ENCODE measurements at places on chromosomes 2 and 18.

DNA sequence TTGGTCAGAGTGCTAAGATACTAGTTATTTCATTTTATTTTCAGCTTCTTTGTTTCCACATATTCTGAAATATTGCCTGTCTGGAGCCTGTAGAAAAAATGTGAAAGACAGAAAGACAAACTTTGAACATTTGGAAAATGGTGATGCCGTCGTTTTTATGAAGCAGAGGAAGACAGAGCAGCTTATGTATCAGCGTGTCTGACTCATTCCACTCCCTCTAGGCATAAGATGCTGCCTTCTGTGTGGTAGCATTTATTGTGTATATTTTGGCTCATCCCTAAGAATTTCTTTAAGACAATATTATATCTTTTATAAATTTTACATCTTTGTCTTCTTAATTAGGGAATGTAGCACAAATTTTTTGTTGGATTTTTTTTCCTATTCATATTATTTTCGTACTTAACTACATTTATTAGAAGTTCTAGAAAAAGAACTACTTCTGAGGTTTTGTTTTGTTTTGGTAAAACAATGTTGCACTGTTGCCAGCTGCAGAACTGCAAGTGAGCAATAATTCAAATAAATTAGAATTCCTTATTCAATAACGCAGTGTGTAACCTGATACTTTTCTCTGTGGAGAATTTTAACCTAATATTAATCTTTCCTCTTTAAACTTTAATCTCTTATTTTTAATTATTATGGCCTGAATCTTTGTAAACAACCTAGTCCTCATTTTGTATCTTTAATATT lies 300.4 kb downstream of the ZNF407 start:
- DNase-seq = no peak

DNA sequence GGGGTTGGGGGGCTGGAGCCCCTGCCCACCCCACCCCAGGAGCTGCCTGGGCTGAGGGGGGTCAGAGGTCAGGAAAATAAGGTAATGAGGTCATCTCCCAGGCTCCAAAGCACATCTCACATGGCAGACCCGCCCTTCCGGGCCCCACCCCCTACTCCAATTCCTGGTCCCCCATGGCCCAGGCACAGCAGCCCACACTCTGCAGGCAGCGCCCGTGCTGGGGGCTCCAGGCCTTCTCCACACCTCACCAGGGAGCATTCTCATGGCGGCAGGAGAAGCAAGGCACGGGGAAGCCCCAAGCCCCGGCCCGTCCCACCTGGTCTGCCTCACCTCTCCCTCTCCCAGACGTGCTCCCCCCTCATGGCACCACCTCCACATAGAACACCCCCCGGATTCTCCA lies 43.8 kb downstream of the AQP12A start:
- DNase-seq = no peak

- no peak for DNase-seq
Measured at GRCh38 chr2:9031246-9031645, 27.8 kb upstream of the MBOAT2 start.

GRCh38 chr2:60424233-60424632 lies 129.2 kb downstream of the BCL11A start:
- no peak for DNase-seq

- no peak for DNase-seq
Measured at GRCh38 chr2:41719756-41720155, 328.1 kb upstream of the PKDCC start.

GRCh38 chr2:111900859-111901258 lies 2.5 kb downstream of the MERTK start:
- DNase-seq = no peak

DNA sequence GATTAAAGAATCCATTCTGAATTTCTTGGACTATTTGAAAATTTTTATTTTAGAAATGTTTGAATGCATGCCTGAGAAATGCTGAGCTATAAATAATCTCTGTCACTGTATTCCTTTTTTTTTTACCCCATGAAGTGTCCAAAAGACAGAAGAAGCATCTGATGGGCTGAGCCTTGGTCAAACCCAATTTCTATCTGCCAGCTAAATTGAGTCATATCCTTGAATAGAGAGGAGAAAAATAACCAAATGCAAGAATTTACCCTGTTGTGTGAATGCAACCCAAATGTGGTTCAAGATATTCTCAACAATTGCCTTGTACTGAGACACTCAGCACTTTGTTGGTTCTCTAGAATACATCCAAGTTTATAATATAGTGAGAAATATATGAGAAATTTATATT lies 223.5 kb downstream of the UBE2E3 start:
- no peak for DNase-seq

- DNase-seq = no peak
Measured at GRCh38 chr2:231411237-231411636, 15.7 kb downstream of the B3GNT7 start.

DNA sequence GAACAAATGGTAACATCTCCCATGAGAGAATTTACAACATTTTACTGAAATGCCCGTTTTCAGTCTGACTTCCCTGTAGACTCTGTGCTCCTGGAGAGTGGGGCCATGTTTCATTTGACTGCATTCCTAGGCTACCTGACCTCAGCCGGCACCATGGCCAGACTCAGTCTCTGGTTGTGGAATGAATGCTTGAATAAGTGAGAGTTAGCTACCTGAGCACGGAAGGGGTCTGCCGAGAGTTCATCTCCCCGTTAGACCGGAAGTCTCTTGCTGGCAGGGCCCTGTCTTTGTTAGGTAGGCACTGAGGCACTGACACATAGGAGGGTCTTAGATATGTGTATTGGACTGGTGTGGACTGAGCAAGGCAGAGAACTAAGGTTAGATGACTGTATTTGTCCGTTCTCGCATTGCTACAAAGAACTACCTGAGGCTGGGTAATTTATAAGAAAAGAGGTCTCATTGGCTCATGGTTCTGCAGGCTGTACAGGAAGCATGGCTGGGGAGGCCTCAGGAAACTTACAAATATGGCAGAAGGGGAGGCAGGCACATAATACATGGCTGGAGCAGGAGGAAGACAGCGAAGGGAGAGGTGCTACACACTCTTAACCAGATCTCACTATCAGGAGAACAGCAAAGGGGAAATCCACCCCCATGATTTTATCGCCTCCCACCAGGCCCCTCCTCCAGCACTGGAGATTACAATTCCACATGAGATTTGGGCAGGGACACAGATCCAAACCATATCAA lies 271.2 kb downstream of the GLI2 start:
- DNase-seq = no peak

DNA sequence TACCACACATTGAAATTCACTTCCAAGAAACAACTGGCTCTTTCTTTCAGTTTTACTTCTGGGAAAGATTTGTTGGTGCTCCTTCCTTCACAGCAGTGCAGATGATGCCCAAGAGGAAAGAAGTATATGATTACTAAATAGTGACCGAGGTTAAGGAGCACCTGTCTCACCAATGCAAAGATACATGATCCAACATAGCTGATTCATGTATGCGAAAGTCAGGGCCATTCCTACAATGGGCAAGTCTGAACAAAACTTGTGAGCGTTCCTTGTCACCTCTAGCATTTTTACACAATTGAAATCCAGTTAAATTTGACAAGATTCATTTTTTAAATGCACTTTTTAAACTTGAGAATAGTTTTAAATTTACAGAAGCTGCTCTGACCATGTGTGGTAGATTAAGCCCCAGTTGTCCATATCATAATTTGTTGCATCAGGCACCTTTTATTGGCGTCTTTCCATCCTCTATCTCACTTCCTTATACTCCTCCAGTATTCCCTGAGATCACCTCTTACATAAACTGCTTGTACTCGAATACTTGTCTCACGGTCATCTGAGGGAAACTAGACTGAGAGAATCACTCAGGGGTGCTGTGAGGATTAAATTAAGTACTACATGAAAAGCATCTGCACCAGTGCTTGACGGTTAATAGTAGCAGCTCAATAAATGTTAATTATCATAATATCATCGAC lies 438.8 kb upstream of the CDH20 start:
- DNase-seq = no peak

GRCh38 chr2:240387669-240388358 lies 47.6 kb upstream of the GPC1 start:
- DNase-seq = no peak

- no peak for DNase-seq
Measured at GRCh38 chr2:24490181-24490689, 819 bp upstream of the NCOA1 start.

DNA sequence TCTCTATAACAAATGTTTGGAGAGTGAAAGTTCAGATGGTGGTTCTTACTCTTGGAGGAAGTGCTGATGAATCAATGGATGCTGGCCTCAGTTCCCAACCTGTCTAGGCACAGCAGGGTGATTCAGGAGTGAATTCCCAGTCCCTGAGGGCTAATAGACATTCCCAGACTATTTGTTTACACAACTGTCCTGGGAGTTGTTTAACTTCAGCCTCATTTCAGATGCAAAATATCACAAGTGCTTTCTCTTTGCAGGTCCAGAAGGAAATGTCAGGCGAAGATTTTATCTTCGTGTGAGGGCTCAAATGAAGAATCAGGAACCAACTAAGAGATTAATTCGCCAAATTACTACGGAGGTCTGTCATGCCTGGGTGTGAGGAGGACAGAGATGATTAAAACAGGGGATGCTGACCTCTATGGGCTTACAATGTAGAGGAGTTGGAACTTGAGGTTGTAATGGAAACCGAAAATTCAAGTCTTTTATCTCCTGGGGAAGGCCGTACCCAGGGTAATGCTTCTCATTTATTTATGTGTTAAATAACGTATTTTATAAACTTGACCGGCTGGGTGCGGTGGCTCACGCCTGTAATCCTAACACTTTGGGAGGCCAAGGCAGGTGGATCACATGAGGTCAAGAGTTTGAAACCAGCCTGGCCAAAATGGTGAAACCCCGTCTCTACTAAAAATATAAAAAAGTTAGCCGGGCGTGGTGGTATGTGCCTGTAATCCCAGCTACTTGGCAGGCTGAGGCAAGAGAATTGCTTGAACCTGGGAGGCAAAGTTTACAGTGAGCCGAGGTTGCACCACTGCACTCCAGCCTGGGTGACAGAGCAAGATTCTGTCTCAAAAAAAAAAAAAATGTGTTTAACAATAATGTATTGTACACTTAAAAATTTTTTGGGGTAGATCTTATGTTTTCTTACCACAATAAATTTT lies 38.7 kb upstream of the SLC1A4 start:
- no peak for DNase-seq

DNA sequence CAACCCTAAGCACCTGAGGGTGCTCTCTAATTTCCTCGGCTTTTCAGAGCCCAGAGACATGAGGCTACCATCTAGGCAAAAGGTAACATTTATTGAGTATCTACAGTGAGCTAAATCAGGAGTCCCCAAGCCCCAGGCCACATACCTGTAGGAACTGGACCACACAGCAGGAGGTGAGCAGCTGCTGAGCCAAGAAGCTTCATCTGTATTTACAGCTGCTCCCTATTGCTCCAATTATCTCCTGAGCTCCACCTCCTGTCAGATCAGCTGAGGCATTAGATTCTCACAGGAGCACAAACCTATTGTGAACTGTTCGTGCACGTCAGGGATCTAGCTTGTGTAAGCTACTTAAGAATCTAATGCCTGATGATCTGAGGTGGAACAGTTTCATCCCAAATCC lies 70.2 kb downstream of the RND3 start:
- no peak for DNase-seq

DNA sequence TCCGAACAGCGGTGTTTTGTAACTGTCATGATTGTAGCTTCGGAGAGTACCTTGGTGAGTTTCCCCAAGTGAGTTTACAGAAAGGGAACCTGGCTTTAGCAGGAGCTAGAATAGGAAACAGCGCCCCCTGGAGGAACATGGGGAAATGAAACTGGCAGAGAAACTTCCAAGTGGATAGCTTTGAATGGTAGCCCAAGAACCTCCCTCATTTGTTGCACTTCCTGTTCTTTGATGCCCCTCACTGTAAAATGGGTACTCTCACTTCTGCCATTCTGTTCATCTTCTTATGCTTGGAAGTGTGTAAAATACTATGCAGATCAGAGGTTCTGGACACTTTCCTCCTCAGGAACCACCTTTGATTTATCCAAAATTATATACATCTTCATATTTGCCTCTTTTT lies 36.2 kb downstream of the CHST10 start:
- DNase-seq = peak; percentile 41

DNA sequence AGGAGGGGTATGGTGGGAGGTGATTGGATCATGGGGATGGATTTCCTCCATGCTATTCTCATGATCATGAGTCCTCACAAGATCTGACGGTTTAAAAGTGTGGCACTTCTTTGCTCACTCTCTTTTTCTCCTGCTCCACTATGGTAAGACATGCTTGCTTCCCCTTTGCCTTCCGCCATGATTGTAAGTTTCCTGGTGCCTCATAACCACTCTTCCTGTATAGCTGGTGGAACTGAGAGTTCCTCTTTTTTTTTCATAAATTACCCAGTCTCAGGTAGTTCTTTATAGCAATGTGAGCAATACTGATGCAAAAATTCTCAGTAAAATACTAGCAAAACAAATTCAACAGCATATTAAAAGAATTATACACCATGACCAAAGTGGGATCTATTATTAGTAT lies 728.5 kb upstream of the SLC8A1 start:
- DNase-seq = no peak

- no peak for DNase-seq
Measured at GRCh38 chr2:154758871-154759270, 60.4 kb downstream of the KCNJ3 start.

DNA sequence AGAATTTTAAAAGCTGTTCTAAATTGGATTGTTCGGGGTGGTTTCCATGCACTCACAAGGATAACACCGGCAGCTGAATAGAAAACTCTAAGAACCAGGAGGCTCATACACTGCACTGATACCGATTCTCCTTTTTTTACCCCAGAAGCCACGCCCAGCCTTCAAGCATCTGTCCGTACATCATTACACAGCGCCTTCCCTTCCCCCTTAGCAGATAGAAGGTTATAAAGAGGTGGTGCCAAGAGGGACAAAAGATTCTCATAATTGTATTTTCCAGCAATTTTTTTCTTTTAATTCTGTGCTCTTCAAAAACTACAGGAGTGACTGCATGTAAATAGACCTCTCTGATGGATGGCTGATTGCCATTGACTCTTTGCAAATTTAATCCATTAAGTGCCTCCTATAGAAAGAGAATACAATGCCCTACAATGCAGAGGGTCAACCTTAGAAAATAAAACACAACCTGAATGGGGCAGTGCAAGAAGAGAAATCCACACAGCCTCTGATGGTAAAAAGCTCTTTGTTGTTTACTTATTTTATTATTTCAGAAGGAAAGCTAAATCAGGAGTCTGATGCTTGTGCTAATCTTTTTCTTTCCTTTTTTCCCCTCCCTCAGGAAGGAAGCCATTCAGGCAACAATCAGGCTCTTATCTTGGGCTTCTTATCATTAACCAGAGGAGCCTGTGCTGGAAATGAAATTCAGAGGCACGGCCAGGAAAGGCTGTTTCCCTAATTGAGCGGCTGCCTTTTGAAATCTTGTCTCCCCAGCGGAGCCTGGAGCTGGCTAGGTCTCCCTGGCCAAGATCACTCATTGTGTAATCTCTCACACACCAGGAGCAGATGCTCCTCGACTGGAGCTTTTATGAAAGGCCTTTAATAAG lies 198.9 kb upstream of the NABP1 start:
- DNase-seq = no peak

DNA sequence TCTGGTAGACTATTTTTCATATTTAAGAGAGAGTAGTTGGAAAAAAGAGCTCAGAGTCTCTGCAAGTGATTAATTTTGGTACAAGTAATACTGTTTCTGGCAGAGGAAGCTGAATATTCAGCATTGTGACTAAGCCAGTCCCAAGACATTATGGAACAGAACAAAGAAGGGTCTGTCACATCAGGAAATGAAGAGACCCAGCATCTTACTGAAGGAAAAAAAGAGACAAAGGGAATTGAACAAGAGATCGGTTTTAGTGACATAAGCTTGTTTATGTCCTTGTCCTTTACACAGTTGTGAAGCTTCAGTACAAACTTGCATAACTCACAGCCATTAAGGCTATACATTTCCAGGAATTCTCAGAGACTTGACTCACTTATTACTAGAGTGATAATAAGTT lies 568.5 kb upstream of the SLC8A1 start:
- DNase-seq = no peak
